HepG2 (cell line): ENCODE measurements at places on chromosomes 4 and X. TPM values are rescaled to one million over a fixed set of nuclear protein-coding genes. Genes with fewer than 3 reads are reported as not detected.

DNA sequence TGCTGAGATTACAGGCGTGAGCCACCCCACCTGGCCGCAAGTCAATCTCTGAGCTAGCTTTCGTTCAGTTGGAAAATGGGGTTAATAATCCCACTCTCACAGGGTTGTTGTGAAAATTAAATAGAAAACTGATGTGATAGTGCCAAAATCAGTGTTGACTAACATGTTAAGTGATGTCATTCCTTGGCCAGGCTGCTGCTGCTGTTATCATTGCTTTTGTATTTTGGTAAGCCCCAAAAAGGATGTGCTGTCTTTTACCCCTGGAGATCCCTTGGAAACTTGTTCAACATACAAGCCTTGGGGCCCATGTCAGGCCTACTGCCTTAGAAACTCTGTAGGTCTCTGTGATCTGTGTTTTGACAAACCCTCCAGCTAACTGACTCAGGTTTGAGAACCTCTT, 106.3 kb downstream of the AFF1 start:
- H3K27me3 ChIP-seq: no peaks in the 10 kb centered on the region
- peaks cover 31% of the 10 kb centered on the region for H3K4me1 ChIP-seq
- no peak overlapping the region for H3K4me3 ChIP-seq
- no peak overlapping the region for H3K27ac ChIP-seq
- no peak for DNase-seq
- H3K36me3 ChIP-seq: peaks cover 2% of the 10 kb centered on the region; the same call in 1 of the 3 replicates

DNA sequence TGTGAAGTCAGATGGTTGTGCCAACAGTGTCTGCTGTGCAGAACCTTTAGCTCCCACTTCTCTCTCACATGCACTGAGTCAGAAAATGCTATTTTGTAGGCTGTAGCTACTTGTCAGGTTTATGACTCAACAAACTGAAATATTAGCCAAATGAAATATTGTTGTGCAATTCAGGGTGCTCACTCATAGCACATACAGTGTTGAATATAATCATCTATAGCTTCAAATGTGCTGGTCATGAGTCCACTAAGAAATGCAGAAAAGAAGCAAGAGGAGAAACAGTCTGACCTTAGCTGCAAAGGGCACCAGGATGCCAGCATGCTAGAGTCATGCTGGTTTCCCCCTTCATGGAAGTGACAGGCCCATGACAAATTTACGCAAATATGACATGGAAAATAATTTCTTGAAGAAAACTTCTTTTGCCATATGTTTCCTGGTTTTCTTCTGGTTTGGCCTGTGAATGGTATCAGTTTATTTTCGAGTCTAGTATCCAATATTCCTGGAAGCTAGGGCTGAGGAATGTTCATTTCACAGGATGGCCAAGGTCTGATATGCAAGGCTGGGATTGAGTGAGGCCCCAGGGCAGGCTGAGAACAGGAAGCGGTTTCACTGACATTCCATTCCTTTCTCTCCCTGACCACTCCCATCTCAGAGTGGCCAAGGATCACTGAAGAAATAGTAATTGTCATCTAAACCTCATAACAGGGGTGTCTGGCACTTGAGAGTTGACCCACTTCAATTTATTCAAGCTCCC, 10.3 kb upstream of the CXCL2 start:
- no peak for DNase-seq
- H3K27me3 ChIP-seq: no peaks in the 10 kb centered on the region
- no peak overlapping the region for H3K27ac ChIP-seq
- peaks cover 10% of the 10 kb centered on the region; the same call in 1 of the 2 replicates for H3K4me1 ChIP-seq

DNA sequence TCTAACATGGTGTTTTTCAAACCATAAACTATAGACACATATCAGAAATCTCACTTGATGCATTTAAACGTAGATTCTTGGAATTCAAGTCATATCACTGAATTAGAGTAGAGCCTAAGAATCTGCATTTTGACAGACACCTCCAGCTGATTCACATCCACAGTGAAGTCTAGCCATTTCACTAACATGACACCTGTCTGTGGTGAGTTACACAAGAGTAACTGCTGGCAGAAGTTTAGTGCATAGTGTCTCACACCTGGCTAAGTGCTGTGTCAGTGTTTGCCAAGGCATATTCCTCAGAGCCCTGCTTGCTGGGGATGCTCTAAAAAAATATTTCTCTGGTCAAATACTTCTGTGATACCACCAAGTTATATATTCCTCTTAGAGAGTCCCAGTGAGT, 237.5 kb upstream of the DIAPH2 start:
- H3K4me1 ChIP-seq: no peaks in the 10 kb centered on the region
- H3K36me3 ChIP-seq: no peaks in the 10 kb centered on the region
- DNase-seq: no peak
- no peak overlapping the region for H3K4me3 ChIP-seq

The NFXL1 gene
- 18.6 and 22.6 TPM in 2 replicates for total RNA-seq

The COX7B gene
- total RNA-seq: 375 and 491 TPM in 2 replicates

The C4orf36 gene
- total RNA-seq: not detected in 2 replicates

- no peaks in the 10 kb centered on the region for H3K27me3 ChIP-seq
- H3K36me3 ChIP-seq: no peaks in the 10 kb centered on the region
- no peaks in the 10 kb centered on the region for H3K4me1 ChIP-seq
- H3K27ac ChIP-seq: no peak overlapping the region
Observed at GRCh38 chrX:47456080-47456479, 26.9 kb downstream of the ZNF41 start.

The XAGE1A gene
- not detected in 2 replicates for total RNA-seq

The ABCD1 gene
- 10.1 and 15.9 TPM in 2 replicates for total RNA-seq

The CLCN4 gene
- 2.5 and 2.6 TPM in 2 replicates for total RNA-seq

The HTR2C gene
- not detected in 2 replicates for total RNA-seq

DNA sequence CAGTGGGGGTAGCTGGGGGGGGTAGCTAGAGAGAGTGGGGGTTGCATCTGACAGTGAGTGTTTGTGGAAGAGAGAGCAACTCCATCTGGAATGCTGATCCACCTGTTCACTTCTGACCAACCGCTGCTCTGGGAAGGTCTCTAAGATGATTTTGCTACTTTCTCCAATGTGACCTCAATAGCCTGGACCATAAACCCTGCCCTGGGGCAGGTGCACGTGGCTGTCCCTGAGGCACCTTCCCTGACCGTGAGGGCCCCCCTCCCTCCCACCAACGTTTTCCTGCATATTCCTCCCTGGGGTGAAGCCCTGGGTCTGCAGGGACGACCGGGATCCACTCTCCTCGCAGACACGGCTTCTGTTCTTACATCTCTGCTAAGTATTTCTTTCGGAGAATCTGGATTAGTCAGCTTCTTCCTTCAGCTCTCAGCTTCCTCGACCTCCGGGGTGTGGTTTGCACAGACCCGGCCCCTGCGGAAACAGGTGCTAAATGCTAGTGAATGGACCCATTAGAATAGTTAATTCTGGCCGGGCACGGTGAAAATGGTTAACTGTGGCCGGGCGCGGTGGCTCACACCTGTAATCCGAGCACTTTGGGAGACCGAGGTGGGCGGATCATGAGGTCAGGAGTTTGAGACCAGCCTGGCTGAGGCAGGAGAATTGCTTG, 21.4 kb upstream of the PLCXD1 start:
- DNase-seq: no peak
- peaks cover 64% of the 10 kb centered on the region for H3K4me1 ChIP-seq
- H3K4me3 ChIP-seq: no peak overlapping the region
- no peaks in the 10 kb centered on the region for H3K36me3 ChIP-seq
- no peaks in the 10 kb centered on the region for H3K27me3 ChIP-seq
- H3K27ac ChIP-seq: no peak overlapping the region

DNA sequence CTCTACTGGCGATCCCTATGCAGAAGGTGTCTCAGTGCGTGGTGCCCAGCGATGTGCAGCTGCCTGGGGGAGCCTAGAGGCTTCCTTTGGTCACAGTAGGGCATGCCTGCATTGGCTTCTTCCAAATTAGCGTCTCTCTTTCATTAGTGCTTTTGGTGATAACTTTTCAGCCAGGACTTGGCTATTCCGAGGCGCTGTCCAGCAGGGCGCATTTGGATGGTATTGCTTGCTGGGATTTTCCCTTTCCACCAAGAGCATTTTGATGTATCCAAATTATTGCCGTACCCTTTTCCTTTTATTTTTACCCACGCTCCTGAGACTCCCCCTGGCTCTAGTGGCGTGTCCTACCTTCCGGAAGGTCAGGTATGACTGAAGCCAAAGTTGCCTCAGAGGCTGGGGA, 101.4 kb downstream of the SORCS2 start:
- H3K27ac ChIP-seq: no peak overlapping the region
- H3K27me3 ChIP-seq: peaks cover 72% of the 10 kb centered on the region; the same call in 2 of the 3 replicates
- no peaks in the 10 kb centered on the region for H3K4me1 ChIP-seq
- H3K36me3 ChIP-seq: no peaks in the 10 kb centered on the region

The ARHGAP36 gene
- total RNA-seq: not detected in 2 replicates

DNA sequence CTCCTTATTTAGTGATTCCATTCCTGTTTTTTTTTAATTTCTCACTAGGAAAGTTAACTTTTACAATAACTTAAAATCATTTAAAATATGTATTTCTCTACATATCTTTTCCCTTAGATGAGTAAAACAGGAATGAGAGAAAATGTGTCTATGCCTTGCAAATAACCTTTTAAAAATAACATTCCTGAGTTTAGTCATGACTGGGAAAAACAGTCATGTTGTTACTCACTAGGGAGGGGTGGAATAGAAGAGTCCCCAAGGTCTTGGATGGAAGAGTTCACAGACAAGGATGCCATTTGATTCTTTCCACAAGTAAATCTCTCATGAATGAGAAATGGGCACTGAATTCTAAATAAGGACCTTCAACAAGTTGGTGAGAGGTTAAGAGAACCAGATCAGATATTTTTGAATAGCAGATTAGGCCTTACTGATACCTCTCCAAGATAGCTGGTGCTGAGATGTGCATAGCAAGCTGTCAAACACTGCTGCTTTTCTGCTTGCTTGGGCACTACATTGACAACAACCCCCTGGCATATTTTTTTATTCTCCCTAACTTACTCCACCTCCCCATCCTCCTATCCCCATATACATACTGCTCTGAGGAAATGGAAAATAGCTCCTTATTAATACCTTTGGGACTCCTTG, 25.1 kb downstream of the UGDH start:
- no peaks in the 10 kb centered on the region for H3K27me3 ChIP-seq
- no peak overlapping the region for H3K27ac ChIP-seq

GRCh38 chr4:6987588-6987961, 55.6 kb upstream of the TADA2B start:
- DNase-seq: no peak
- H3K36me3 ChIP-seq: peaks cover 21% of the 10 kb centered on the region; the same call in 2 of the 3 replicates
- peak overlapping the region; percentile 62 for H3K27ac ChIP-seq
- peak overlapping the region; percentile 92 for H3K4me3 ChIP-seq
- H3K27me3 ChIP-seq: no peaks in the 10 kb centered on the region; the same call in 2 of the 3 replicates
- peaks cover 53% of the 10 kb centered on the region for H3K4me1 ChIP-seq

DNA sequence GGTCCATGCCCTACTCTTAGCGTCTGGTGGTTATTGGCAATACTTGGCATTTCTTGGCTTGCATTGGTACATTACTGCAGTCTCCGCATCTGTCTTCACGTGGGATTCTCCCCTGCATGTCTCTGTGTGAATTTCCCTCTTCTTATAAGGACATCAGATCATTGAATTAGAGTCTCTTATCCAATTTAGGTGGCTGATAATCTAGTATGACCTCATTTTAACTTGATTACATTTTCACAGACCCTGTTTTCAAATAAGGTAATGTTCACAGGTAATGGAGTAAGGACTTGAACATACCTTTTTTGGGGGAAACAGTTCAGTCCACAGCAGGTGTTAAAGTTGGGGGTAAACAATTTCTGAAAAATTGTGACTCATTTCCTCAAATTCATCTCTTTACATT, 16.6 kb downstream of the KIAA0232 start:
- H3K4me3 ChIP-seq: no peak overlapping the region
- H3K27ac ChIP-seq: no peak overlapping the region

The NKX6-1 gene
- total RNA-seq: not detected in 2 replicates

- DNase-seq: no peak
- H3K36me3 ChIP-seq: no peaks in the 10 kb centered on the region
- no peaks in the 10 kb centered on the region for H3K4me1 ChIP-seq
- no peak overlapping the region for H3K4me3 ChIP-seq
Observed at GRCh38 chr4:11805842-11806241, 377.1 kb upstream of the HS3ST1 start.

DNA sequence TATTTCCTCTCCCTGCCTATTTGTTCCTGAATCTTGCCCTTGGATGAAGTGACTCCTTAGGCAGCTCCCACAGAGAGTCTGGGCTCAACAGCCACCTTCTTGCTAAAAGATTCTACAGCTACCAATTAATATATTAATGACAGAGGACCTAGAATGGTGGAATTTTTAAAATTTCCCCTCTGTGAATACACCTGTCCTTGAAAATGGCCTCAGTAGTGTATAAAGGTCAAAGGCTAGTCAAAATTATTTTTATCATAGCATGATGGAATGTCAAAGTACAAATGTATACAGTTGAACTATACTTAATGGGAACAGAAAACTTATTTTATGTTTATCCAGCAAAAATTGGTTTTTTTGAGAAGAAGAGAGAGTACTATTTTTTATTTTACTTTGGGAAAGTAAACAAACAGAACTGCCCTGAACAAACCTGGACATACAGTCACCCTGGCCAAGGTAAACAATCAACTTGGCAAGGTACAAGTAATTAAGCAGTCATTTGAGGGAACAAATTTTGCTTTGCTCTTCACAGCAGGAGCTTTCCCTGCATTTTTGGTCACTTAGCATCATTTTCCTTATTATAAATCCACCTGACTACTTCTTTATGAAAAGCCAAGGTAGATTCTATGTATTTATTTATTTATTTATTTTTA, 250.8 kb downstream of the INPP4B start:
- no peak for DNase-seq
- no peaks in the 10 kb centered on the region for H3K27me3 ChIP-seq
- H3K27ac ChIP-seq: no peak overlapping the region
- H3K4me1 ChIP-seq: no peaks in the 10 kb centered on the region

GRCh38 chrX:22310779-22311178, 38.1 kb downstream of the CBLL2 start:
- H3K27me3 ChIP-seq: no peaks in the 10 kb centered on the region
- no peak for DNase-seq
- H3K4me1 ChIP-seq: no peaks in the 10 kb centered on the region
- no peaks in the 10 kb centered on the region for H3K36me3 ChIP-seq

The ABCE1 gene
- total RNA-seq: 139 and 226 TPM in 2 replicates

GRCh38 chr4:70371987-70372386, 10.9 kb upstream of the SMR3B start:
- no peak for DNase-seq
- no peak overlapping the region for H3K27ac ChIP-seq
- no peaks in the 10 kb centered on the region for H3K27me3 ChIP-seq

GRCh38 chr4:172892300-172892699, 276.3 kb upstream of the GALNT7 start:
- no peaks in the 10 kb centered on the region for H3K4me1 ChIP-seq
- H3K36me3 ChIP-seq: no peaks in the 10 kb centered on the region
- DNase-seq: no peak
- no peak overlapping the region for H3K4me3 ChIP-seq

The CPE gene
- 94.9 and 268 TPM in 2 replicates for total RNA-seq
